Progenitor cell of endocrine pancreas (in vitro differentiated cells): ENCODE measurements at places on chromosomes 1 and 21. TPM values are rescaled to one million over a fixed set of nuclear protein-coding genes. Genes with fewer than 3 reads are reported as not detected.
A peak's percentile ranks its signal among the peaks of the same experiment; 100 is the strongest.

Gene FAAH
- 36.6 and 38.6 TPM in 2 replicates for total RNA-seq

Gene PLEKHA6
- total RNA-seq: 66.9 and 71.5 TPM in 2 replicates

Gene RNU1-2
- 3,923 and 3,957 TPM in 2 replicates for total RNA-seq

Gene TMPRSS2
- 23.7 and 29.4 TPM in 2 replicates for total RNA-seq

- DNase-seq: no peak
These were observed 12.1 kb upstream of the RAB29 start for GRCh38 chr1:205787287-205787916.

- DNase-seq: no peak
These were observed 57.2 kb downstream of the HUNK start for GRCh38 chr21:31930001-31930400.

- no peak for DNase-seq
These were observed 67.9 kb downstream of the SCMH1 start for GRCh38 chr1:41174170-41174569.

DNA sequence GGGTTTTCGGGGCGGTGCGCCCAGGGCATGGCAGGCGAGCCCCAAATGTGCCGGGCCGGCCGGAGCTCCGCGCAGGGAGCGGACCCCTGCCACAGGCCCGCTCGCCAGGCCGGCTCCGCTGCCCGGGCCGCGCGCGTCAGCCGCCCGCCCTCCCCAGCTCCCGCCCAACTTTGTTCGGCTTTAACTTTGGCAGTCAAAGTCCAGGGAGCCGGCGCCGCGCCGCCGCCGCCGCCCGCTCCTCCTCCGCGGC, 488 bp downstream of the SLC35D1 start:
- peak; percentile 39 for DNase-seq

- no peak for DNase-seq
These were observed 32.9 kb downstream of the GPA33 start for GRCh38 chr1:167057241-167057688.

DNA sequence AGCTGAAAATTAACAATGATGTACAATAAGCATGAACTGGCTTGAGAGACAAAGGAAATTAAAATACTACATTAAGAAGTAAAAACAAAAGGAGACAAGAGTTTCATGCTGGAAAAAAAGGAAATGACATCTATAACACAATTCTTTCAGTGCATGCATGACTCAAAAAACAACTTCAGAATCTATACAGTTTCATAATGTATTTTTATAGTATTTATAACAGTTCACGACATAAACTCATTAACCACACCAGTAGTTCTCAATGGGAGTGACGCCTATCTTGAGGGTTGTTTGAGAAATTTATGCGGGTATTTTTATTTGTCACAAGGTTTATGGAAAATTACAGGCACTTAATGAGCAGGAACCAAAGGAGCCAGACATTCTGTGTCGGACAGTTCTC, 168.5 kb downstream of the SMYD3 start:
- DNase-seq: no peak

- no peak for DNase-seq
These were observed 3.0 kb downstream of the LYST start for GRCh38 chr1:235863699-235864093.
